ENCODE measurements at places on chromosomes 2 and 18.

GRCh38 chr2:24107-24506 is 22.2 kb downstream of the FAM110C start:
- DNase-seq = no peak

- no peak for DNase-seq
Observed at GRCh38 chr2:24947561-24948157, 24.1 kb downstream of the DNAJC27 start.

- DNase-seq = no peak
Observed at GRCh38 chr2:160050147-160050546, 12.3 kb downstream of the PLA2R1 start.

- no peak for DNase-seq
Observed at GRCh38 chr2:64987001-64987955, 1.9 kb upstream of the SLC1A4 start.

GRCh38 chr2:235523486-235524150 is 29.8 kb downstream of the AGAP1 start:
- DNase-seq = no peak

DNA sequence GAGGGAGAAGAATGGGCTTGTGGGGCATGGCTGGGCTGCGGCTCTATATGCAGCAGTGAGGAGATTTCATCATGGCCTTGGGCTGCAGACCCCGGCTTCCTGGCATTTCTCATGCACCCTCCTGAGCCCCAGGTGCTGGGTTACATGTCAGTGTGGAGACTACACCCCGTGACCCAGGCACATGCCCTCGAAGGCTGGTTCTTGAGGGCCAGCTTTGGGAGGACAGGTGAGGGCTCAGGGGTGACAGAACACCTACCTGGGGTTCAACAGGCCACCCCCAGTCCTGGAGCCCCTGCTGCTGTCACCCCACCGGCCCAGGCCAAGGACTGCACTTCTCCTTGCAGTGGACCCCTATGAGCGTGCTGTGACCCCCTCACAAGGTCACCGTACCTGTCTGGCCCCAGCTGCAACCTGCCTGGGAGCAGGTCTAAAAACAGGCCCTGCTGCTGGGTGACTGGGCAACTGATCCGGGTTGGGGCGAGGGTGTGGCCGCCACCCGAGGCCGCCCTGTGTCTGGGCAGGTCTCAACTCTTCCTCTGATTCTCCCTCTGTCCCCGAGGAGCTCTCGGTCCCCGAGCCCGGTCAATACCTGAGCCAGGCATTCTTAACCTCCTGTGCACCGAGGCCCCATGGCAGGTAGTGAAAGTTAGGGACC is 94.8 kb upstream of the OTOS start:
- DNase-seq = no peak

- DNase-seq = no peak
Observed at GRCh38 chr2:70233926-70234325, 14.5 kb downstream of the TIA1 start.

- DNase-seq = peak; percentile 79
Observed at GRCh38 chr18:4455113-4455811, at the start of gene DLGAP1. Gene DLGAP1 (minus strand): TSS chr18:4455307.

- peak; percentile 51 for DNase-seq
Observed at GRCh38 chr2:180033993-180034894, 27.1 kb upstream of the CWC22 start.

DNA sequence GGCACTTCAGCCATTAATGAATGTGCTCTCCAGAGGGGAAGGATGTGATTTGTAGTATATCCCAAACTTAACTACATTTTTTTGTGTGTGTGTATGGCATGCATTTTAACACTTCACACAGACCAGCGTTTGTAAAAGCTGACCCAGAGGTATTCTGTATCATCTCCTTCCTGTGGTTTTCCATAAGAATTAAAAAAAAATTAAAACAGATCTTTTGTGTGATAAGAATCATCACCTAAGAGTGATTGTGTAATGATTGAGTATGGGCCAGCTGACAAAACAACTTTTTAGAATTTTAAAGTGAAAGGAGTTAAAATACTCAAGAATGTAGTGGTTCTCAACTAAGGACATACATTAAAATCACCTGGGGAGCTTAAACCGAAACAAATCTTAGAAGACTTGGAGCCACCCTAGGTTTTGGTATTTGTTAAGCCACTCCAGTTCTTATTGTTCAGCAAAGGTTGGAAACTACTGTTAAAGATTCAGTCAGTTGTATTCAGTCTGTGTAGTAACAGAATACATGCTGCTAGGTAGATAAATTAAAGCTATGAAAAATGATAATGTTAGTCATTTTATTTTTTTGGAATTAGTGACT is 120.1 kb downstream of the HAUS1 start:
- no peak for DNase-seq
